Activated naive CD4-positive, alpha-beta T cell treated with Interleukin-2 at 50 U/mL for 16 hours (primary cell): ENCODE measurements at places on chromosomes 5 and 9.

DNA sequence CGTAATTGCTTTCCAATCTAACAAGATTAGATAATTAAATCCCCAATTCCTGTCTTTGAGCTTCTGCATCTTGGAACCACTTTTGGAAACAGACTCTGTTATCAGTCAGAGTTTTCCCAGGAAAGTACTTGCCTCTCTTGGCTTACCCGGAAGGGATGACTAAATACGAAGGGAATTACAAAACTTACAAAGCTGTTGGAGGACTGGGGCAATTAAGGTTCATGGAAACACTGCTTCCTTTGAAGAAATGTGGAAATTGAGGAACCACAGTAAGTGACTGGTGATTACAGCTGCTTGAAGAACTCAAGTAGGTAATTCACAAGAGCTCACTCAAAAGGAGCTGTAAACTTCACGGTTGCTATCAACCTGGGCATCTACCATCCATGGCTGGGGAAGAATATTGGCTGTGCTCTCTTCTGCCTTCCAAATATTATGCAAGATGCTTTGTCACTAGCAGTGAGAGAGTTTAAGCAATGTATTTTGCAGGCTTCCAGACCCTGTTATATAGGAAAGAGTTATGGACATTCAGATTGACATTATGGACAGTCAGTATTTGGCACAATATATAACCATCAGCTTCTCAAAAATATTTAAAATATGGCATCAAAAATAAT, 104.6 kb upstream of the MAN2A1 start:
- no peak for DNase-seq

- DNase-seq = no peak
Observed at GRCh38 chr5:164553851-164554250, 1048.4 kb downstream of the MAT2B start.

GRCh38 chr9:127944586-127945218, 7.0 kb upstream of the DPM2 start:
- no peak for DNase-seq

GRCh38 chr9:135370411-135371375, 108.9 kb upstream of the PPP1R26 start:
- no peak for DNase-seq

- DNase-seq = no peak
Observed at GRCh38 chr9:128065907-128066712, 1.0 kb downstream of the NAIF1 start.

GRCh38 chr9:98078895-98079294, 22.4 kb downstream of the NANS start:
- DNase-seq = no peak

DNA sequence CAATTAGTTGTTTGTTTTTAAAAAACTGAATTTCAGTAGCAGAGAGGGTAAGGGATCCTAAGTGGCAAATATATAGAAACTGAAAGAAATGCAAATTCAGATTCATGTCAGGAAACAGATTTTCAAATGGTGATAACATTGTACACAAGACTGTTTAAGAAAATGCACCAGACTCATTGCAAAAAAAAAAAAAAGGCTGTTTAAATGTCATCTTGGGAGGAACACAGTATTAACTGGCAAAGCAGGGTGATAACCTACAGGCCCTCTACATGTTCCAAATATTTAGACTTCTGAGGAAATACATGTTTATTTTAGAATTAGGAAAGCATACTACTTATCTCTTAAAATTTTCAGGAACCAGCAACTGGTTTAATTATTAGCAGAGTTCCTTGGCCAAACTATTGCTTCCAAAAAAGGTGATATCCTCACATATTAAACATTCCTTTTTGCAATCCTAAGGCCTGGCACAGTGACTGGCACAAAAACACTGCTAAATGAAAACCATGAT, 114.5 kb downstream of the TSSK1B start:
- no peak for DNase-seq

DNA sequence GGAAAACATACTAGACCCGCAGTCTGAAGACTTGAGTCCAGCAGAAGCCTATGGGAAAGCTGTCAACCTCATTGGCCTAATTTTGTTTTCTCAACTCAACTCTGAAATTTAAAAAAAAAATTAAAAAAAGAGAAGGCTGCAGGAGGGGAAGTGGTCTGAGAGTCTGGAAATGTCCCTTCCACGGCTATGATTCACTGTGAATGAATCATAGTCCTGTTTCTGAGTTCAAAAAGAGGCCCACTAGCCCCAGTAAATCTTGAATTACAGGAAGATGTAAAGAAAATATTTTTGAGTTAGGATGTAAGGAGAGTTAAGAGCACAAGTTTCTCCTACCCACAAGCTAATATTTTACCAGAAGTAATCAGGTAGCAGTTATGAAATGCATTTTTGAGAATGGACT, 565.5 kb upstream of the DMAC1 start:
- no peak for DNase-seq

DNA sequence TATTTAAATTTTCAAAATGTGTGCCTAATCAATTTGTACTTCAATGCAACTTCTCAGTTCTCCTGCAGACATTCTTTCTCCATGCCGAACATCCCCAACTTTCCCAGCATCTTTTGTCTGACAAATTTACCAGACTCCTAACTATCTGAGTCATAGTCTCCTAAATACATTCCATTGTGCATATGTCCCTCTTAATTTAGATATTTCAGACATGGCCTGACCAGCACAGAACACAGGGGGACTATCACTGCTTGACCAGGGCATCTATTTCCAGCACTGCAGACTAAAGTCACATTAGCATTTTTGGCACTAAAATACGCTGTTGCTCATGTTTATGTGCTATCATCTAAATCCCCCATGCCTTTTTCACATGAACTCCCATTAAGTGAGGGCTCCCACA, 71.9 kb downstream of the ITGA1 start:
- DNase-seq = no peak

DNA sequence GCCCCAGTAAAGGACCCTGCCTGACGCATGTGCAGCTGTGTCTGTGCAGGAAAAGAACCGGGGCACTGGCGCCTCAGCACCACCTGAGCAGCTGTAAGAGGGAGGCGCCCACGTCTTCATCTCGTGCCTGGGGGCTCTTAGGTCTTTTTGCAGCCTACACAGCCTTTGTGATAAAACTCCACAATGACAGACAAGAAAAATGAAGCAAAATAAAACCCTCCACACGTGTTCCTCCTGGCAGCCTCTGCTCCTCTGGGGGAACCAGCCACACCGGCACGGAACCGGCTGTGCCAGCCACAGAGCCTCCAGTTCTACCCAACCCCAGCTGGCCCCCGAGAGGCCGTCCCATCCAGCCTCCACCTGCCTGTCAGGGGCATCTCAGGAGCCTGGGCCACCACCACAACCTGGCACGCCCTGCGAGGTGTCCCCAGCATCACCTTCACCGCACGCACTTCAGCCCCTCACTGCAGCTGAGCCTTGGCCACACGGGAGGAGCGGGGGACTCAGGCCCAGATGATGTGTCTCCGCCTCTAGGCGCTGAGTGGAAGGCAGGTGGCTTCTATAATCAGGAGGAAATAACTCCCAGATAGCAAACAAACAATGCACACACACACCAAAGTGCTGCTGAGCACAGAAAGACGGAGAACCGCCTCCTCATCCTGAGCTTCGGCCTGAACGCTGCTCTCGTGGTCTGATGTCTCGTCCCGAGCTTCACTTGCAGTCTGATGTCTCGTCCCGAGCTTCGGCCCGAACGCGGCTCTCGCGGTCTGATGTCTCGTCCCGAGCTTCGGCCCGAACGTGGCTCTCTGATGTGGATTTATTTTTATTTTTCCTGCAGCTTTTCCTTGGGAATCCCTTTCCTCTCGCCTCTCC, 28.6 kb upstream of the NSMF start:
- DNase-seq = no peak

DNA sequence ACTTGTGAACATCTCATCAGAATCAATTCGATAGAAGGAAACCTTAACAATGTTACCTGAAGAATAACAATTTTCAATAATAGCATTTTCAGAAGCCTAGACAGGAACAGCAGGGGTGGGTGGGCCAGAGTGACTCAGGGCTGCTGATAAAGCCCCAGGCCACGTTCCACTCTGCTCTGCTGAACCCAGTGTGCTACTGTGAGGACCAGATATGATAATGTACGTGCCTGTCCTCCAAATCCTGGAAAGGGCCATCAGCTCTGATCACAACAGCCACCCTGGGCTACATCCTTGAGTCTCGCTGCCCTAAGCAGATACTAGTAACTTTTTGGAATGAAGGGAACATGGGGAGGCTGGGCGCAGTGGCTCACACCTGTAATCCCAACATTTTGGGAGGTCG, 91.3 kb downstream of the PRRT1B start:
- DNase-seq = no peak

DNA sequence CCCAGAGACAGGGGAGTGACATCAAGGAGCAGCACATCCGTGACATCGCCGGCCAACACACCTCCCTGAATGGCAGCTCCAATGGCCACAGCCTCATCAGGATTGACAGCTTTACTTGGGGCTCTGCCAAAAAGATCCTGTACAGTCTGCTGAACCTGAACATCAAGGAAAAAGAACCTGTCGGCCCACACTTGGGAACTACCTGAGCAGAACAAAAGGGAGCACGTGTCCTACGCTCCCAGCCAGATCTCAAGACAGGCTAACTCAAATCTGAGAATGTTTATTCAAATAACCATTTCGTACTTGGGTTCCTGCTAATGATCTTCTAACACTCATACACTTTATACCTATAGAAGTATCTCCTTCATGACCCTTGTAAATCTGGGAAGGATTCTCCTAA, 15.3 kb downstream of the HSPA9 start:
- no peak for DNase-seq

- no peak for DNase-seq
Observed at GRCh38 chr5:115190388-115190787, 20.7 kb upstream of the TRIM36 start.

- DNase-seq = no peak
Observed at GRCh38 chr9:129602598-129603415, 18.1 kb downstream of the C9orf50 start.

DNA sequence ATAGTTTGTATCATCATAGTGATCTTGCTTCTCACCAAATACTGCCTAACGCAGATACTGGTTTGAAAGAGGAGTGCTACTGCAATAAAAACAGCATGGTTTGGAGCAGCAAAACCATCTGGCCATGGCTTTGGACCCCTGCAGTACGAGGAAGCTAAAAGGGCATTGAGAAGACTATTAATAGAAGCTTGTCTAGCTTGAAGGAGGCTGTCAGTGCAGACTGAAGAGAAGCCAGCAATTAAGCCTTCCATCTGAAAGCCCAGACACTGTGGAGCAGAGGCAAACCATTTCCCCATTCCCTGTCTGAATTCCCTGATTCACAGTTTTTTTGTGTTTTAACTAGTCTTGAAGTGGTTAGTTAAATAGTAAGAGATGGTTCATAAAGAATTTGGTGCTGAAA, 281.6 kb downstream of the PTPRD start:
- DNase-seq = no peak

DNA sequence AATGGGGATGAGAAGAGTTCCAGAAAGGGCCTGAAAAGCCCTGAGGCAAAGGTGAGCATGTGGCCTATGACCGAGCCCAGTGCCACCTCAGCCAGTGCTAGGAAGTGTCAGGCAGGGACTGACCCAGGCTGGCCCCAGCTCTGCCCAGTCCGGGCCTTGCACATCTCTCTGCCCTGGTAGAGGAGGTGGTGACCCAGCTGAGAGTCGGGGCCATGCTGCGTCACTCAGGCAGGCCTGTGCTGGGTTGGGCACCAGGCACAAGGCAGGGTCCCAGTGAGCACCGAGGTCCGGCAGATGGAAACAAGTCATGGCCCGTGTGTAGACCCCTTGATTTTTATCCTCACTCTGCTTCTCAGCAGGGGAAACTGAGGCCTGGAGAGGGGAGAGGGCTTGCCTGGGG, 729 bp downstream of the CDHR2 start:
- no peak for DNase-seq

GRCh38 chr9:76018235-76018634, 127.8 kb downstream of the PCSK5 start:
- DNase-seq = no peak

DNA sequence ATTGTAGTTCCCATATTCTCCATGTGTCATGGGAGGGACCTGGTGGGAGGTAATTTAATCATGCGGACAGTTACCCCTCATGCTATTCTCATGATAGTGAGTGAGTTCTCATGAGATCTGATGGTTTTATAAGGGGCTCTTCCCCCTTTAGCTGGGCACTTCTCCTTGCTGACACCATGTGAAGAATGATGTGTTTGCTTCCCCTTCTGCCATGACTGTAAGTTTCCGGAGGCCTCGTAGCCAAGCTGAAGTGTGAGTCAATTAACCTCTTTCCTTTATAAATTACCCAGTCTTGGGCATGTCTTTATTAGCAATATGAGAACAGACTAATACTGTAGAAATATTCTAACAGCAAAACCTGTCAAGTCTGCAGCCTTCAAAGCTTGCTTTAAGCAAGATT, 293.2 kb downstream of the CTNND2 start:
- DNase-seq = no peak

GRCh38 chr9:11039006-11039405, 426.2 kb upstream of the PTPRD start:
- DNase-seq = no peak

DNA sequence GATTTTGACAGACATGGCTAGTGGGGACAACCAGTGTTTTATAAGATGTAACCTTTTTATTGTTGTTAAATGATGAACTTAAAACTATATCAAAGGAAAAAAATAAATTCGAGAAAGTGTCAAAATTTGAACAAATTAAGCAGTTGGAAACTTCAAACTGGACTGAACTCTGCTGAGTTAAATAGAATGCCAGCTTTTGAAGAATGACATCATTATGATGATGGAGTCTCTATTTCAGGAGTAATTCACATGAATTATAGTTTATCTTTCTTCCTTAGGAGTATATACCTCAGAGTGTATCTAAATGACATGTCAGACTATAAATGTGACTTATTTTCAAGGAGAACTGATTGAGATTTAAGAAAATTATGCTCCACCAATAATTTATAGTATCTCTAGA, 125.2 kb downstream of the CAMK4 start:
- DNase-seq = no peak

GRCh38 chr5:119332978-119333401, 22.8 kb upstream of the TNFAIP8 start:
- DNase-seq = no peak

DNA sequence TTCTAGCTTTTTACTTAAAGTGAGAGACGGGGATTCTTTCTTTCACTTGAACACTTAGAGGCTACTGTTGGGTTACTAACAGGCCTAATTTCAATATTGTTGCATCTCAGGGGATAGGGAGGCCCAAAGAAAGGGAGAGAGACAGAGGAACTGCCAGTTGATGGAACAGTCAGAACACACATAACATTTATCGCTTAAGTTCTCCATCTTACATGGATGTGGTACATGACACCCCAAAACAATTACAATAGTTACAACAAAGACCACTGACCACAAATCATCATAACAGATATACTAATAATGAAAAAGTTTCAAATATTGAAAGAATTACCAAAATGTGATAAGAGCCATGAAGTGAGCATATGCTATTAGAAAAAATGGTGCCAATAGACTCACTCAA, 4.3 kb upstream of the RIC1 start:
- DNase-seq = no peak

DNA sequence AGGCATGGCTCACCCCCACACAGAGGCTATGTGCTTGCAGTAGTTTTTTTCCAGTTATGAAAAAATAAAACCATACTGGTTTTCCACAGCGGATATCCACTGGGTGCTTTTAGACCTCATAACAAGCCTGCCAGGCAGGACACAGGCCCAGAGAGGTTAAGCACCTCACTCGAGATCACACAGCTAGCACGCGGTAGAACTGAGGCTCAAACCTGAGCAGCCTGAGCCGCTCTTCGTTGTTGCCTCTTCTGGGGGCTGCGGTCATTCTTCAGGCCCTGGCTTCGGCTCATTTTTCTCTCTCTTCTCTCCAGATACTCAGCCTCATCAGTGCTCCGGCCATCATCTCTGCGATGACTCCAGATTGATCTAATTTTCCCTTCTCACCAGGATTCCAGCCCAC, 196.0 kb downstream of the TTLL11 start:
- DNase-seq = no peak

- DNase-seq = no peak
Observed at GRCh38 chr9:133470988-133471387, 7.9 kb downstream of the SLC2A6 start.
